ENCODE measurements at places on chromosomes 3 and 15. TPM values are rescaled to one million over a fixed set of nuclear protein-coding genes. Genes with fewer than 3 reads are reported as not detected.

Gene CCR3
- total RNA-seq, result 0.29 TPM

Gene SMCO1
- not detected for total RNA-seq

Gene MPI
- total RNA-seq, result 73.1 TPM

Gene VILL
- total RNA-seq, result 43.4 TPM

Gene GOLGA8S
- total RNA-seq, result 0.30 TPM

Gene RPL22L1
- total RNA-seq, result 31.9 TPM

Gene CADPS
- total RNA-seq, result not detected

Gene HIGD2B
- total RNA-seq, result 0.41 TPM

Gene RLBP1
- not detected for total RNA-seq

Gene GHSR
- total RNA-seq, result not detected

Gene SNX22
- 0.33 TPM for total RNA-seq

Gene CFAP44
- total RNA-seq, result 25.7 TPM

Gene CPOX
- 41.3 TPM for total RNA-seq

Gene RETNLB
- total RNA-seq, result not detected

Gene EXD1
- total RNA-seq, result not detected
